Hematopoietic multipotent progenitor cell treated with erythropoietin and hydrocortisone succinate and interleukin-3 and kit ligand, for 8 days (in vitro differentiated cells): ENCODE measurements at places on chromosomes 6 and 20.

GRCh38 chr20:20628314-20628713 lies 84.1 kb downstream of the RALGAPA2 start:
- no peak for DNase-seq

- no peak for DNase-seq
Observed at GRCh38 chr6:5723841-5724691, 282.7 kb downstream of the NRN1 start.

GRCh38 chr6:41970436-41970846 lies 28.8 kb upstream of the CCND3 start:
- DNase-seq = no peak

GRCh38 chr6:3699231-3699630 lies 52.3 kb downstream of the PXDC1 start:
- no peak for DNase-seq

DNA sequence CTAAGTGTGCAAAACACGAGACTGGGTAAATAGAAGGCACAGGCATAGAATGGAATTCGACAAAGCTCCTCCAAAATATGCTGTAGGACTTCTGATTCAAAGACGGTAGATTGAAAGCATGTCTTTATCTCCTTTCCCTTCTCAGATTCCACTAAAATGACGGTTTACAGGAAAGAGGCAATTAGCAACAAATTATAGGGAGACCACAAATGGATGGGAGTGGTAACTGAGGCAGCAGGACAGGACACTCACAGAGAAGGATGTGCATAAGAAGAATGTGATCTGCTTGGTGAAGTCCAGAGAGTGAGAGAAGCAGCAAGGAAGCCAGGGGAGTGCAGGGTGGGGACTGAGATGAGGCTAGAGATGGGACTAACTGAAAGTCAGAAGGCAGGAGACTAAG lies 113.4 kb upstream of the MRPS10 start:
- DNase-seq = no peak

DNA sequence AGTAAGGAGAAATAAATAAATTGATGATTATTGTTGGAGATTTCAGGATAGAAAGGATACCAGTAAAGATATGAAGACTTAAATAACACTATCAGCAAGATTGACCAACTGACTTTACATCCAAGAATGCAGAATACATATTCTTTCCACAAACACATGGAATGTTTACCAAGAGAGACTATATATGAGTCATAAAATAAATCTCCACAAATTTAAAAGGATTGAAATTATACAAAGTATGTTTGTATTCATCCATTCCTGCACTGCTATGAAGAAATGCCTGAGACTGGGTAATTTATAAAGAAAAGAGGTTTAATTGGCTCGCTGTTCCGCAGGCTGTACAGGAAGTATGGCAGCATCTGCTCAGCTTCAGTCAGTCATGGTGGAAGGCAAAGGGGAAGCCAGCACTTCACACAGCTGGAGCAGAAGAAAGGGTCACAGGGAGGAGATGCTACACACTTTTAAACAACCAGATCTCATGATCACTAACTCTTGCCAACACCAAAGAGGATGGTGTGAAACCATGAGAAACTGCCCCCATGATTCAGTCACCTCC lies 56.7 kb upstream of the TNFRSF21 start:
- no peak for DNase-seq

GRCh38 chr20:57270204-57270984 lies 4.0 kb upstream of the BMP7 start:
- no peak for DNase-seq

DNA sequence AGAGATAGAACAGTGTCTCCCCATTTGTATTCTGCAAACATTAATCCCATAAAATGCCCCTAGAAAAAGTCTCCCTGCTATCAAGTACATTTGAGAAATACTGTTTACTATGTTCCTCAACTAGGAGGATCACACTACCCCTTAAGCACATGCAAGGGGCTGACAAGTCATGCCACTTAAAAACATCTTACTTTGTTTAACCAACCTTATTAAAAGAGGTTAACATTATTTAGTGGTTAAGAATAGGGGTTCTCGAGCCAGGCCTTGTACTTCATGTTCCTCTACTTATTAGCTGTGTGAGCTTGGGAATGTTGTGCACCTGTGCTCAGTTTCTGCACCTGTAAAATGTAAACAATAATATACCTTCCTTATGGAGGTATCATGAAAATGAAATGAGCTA lies 113.7 kb downstream of the UBE3D start:
- DNase-seq = no peak

DNA sequence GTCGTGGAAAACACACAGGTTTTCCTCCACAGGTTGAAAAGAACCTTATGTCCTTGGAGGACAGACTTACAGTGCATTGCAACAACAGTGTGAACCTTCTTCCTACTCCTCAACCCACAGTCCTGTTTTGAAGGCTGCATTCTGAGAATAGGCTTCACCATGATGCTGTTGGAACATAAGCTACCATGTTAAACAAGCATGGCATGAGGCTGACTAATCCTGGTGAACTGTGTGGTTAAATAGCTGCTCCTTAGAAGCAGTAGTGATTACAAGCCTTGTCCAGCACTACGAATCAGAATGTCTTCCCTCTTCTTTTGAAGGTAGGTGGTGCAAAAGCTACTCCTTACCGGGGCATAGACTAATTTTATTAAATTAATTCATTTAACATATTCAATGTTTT lies 368.5 kb upstream of the EPHA7 start:
- DNase-seq = no peak

GRCh38 chr6:135250751-135251497 lies 69.8 kb downstream of the MYB start:
- no peak for DNase-seq

- DNase-seq = no peak
Observed at GRCh38 chr20:52226370-52226769, 34.8 kb upstream of the ZFP64 start.

- DNase-seq = no peak
Observed at GRCh38 chr6:142323377-142323776, 21.6 kb downstream of the ADGRG6 start.

GRCh38 chr20:36540551-36541211 lies 638 bp upstream of the MYL9 start:
- DNase-seq = no peak

GRCh38 chr6:83696674-83697073 lies 12.2 kb downstream of the SNAP91 start:
- no peak for DNase-seq

DNA sequence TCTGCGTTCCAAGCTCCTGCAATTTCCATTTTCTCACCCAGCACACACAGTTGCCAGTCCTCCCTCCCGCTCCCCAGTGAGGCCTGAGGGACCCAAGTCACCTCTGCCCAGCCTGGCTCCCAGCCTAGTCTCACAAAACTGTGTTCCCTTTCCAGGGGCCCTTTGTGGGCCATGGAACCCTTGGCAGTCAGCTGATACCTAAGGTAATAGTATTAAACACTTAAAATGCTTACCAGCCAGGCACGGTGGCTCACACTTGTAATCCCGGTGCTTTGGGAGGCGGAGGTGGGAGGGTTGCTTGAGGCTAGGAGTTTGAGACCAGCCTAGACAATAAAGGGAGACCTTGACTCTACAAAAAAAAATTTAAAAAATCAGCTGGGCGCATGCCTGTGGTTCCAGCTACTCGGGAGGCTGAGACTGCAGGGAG lies 3.2 kb upstream of the RBM38 start:
- DNase-seq = no peak

DNA sequence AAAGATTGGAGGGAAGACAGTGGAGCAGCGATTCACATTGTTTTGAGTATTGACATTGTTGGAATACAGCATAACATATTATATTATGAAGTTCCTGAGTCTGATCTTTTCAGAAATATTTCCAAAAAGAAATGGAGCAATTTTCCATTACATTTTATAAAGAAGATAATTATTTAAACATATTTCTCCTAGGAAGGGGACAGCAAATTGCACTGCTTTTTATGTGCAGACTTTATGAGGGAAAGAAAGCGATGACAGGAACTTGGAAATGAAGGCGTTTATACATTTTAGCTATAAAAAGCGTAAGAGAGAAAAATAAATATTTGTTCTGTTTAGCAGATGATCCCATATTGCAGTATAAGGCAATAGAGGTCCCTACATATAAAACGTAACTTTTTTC lies 117.0 kb upstream of the EDN1 start:
- no peak for DNase-seq

GRCh38 chr6:143210420-143210819 lies 149.7 kb downstream of the AIG1 start:
- no peak for DNase-seq

GRCh38 chr6:112243861-112244827 lies 10.2 kb downstream of the LAMA4 start:
- no peak for DNase-seq

- DNase-seq = no peak
Observed at GRCh38 chr6:169189686-169190085, 64.0 kb downstream of the THBS2 start.

GRCh38 chr6:6713657-6714056 lies 125.1 kb downstream of the LY86 start:
- DNase-seq = peak; percentile 24

DNA sequence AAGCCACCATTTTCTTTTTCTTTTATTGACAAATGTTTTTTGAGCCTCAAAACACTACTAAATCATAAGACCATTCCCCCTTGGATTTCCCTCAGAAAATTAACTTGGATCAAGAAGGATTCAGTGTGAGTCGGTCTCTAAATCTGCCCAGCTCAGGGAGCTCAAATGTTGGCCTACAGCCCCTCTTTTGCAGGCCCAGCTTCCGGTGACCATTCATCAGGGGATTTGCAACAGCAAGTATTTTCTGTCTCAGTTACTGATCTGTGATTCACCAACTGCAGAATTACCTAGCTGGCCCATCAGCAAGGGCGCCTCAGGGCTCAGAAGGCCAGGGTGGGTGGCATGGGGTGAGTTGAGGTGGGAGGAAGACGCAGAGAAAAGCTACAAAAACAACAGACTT lies 318.1 kb downstream of the CDC5L start:
- DNase-seq = no peak

- DNase-seq = no peak
Observed at GRCh38 chr6:120736740-120737139, 597.5 kb downstream of the TBC1D32 start.

DNA sequence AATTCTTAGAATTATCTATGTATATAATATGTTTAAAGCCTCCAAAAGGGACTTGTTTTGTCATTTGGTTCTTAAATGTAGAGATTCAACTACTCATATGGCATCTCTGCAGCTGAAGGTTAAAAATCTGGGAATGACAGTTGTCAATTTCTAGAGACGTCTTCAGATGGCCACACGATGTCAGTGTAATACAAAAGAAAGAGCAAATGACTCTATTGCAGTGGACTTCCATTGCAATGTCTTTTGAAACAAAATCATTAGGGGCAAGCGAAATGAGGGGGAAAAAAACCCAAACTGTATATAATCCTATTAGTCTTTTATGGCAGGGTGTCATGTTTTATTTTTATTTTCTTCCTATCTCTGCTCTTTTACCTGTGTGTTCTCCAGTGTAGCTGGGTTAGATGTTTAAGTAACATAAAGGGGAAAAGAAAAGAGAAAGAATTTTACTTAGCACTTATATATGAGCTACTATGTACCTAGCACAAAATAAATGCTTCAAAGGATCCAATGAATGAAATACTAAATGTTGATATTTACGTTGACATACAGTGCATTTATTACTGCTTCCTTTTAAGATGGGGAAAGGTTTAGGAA lies 26.2 kb downstream of the CCN2 start:
- DNase-seq = peak; percentile 10

GRCh38 chr6:21173031-21173430 lies 420.5 kb upstream of the SOX4 start:
- no peak for DNase-seq

DNA sequence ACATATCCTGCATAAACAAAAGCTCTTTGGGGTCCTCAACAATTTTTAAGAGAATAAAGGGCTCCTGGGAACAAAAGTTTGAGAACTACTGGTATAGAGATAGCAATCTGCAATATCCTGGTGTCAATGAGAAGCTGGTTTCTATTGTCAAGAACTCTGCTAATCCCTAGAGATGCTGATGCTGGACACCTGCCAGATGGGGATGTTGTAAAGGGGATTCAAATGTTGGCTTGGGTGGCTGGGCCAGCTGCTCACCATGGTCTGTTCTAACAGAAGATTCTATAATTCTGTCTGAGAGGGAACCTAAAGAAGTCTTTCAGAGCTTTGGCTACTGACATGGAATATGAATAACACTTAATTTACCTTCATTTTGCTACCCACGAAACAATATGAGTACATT lies 137.8 kb downstream of the BTBD9 start:
- no peak for DNase-seq

GRCh38 chr20:47814632-47815415 lies 29.5 kb upstream of the SULF2 start:
- no peak for DNase-seq

GRCh38 chr6:45477790-45478189 lies 100.1 kb upstream of the SUPT3H start:
- no peak for DNase-seq

DNA sequence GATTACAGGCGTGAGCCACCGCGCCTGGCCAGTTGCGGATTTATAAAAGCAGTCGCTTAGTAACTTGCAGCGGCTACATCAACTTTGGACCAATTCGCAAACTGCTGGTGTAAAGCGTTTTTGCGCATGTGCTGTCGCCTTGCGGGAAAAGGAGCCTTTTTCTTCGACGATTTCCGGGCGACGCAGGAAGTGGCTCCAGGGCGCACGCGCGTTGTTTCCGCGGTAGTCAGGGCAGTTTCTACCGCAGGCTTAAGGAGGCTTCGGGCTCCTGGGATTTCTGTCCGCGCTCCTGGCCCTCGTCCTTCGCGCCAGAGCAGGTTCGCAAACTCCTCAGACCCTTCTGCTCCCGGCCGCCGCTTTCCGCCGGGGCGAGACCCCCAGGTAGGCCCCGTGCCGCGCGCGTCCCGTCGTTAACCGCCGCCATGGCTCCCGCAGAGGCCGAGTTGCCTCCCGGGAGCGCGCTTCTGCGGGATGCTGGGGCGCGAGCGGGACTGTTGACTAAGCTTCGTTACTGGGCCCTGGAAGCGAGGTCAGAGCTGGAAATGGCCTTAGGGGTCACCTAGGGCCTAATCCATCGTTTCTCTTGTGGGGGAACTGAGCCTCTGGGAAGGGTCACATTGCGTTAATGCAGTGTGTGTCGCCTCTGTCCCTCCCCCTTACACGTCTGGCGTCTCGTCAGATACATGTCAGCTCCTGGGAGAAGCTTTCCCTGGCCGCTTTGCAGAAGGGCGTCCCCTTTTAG lies at the start of gene RAE1:
Gene RAE1 (plus strand): TSS at position 214 of the 742 bp plus-strand sequence. CDS start 2,784 bp downstream, outside the sequence.
- peak; percentile 94 for DNase-seq
